ENCODE measurements at places on chromosomes 6 and 20.

GRCh38 chr6:36908747-36909146 lies 23.0 kb downstream of the C6orf89 start:
- DNase-seq = no peak

GRCh38 chr6:82989736-82990290 lies 75.8 kb downstream of the UBE3D start:
- no peak for DNase-seq

DNA sequence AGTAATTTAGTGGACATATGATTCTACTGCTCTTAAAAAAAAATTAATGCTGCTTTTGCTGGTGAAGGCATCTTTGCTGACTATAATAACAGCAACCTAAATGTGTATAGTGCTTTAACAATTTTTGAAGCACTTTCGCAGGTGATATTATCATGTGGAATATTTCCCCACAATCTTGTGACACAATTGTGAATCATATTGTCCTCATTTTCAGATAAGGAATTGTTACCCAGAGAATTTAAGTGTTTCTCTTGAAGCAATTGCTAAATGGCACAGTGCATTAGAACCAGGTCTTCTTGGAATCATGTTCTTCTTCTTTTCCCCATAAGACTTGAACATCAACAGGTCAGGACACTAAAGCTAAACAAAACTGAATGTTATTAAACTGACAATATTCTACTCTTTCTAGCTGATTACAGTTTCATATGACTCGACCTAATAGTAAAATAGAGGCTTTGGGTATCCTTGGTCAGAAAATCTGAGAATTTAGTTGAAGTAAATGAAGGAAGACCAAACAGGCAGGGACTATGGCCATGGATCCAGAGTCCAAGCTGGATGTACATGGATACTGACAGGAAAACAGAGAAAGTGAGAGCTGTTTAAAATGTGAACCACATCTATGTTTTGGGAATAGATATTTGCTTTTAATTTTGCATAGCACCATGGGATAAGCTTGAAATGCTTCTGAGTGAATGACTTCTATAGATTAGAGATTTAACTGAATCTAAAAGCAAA lies 121.8 kb upstream of the SLC35B3 start:
- DNase-seq = no peak

- no peak for DNase-seq
Observed at GRCh38 chr6:136063096-136063495, 187.0 kb downstream of the MTFR2 start.

DNA sequence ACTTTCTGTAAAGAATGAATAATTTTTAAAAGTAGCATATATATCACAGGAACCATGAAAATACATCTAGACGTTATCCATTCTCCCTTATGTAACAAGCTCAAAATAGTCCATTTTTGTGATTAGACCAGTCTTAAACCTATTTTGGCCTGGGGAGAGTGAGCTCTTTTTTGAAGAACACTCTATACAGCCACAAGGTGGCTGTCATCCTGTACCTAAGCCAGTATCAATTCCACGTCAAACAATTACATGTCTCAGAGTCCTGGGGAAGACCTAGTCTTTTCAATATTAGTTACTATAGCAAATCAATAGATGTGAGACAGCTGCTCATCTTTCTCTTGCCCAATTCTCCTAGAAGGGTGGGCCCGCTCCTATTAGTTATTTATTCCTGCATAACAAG lies 28.4 kb downstream of the FBXO5 start:
- no peak for DNase-seq

GRCh38 chr6:25629198-25629576 lies 22.8 kb upstream of the SCGN start:
- no peak for DNase-seq

DNA sequence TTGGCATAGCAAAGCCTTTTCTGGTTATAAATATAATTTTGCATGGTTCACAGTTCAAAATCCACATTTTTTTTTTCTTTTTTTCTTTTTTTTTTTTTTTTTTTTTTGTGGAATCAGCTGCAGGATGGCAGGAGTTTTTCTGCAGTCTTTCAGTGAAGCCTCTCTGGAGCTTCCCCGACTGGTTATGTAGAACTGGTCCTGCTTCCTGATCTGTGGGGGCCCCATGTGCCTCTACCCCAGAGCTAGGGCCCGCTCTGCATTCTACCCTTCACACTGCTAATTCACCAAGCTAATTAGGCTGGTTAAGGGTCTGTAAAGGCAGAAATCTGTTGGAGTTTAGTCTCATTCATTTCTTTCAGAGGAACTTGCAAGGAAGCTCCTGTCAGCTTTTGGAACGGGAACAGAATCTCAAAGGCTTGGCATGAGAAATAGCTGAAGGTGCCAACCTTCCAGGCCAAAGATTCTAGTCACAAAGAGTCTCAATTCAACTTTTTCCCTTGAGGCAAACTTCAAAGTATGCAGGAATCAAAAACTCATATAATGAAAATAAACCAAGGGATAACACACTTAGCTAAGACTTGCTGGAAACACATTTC lies 45.5 kb downstream of the HMGN3 start:
- DNase-seq = no peak

DNA sequence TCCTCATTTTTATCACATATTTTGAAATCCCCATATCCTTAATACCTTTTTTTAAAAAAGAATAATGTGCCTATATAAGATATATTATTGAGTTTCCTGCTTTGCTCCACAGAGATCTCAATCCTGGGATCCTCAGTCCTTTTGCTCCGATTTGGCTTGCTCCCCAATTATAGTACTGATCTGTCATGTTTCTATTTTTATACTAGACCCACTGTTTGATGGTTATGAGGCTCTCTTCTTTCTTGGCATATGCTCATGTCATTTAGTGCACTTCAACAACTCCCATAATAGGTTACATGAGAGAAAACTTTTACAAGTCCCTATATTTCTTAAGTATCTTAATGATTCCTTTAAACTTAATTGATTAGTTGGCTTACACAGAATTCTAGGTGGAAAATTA lies 958.5 kb upstream of the EPHA7 start:
- no peak for DNase-seq

DNA sequence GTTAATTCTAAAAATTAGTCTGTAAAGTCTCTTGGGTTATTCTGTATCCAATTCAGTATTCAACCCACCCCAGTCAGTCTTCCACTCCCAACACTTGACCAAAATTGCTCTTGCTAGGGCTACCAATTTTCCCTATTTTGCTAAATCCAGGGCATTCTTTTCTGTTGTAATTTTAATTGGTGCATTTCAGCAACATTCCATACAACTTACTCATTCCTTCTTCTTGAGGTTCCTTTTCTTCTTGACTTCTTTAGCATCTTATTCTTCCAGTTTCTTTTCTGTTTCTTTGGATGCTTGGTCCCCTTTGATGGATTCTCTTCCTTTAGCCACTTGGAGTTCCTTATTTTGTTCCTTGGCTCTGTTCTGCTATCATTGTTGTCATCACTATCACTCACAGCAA lies 11.2 kb upstream of the GRM1 start:
- no peak for DNase-seq

DNA sequence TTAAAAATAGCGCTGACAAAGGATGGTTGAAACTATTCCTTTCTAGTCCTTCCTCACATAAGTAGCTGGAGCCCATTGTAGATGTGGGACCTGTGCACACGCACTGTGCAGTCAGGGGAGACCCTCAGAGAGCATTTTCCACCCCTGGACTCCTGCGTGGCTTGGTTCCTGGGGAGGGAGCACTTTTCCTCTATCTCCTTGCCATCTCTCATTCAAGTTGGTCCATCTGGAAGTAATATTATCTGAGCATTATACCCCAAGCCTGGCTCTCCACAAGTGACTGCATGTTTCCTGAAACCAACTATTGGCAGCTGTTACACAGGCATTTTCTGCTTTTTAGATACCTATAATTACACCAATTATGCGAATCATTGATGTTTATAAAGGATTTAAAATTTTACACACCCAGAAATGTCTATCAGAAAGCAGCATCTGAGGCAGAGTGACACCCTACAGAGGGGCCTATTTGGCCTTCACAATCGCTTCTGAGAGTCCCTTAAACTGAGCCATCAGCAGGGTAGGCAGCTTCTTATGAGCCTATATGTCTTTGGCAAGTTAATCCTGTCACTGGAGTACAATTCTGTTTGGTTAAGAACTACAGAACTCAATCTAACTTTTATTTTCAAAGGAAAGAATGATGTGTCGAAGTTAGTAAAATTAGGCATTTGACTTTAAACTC lies 18.7 kb downstream of the SOX4 start:
- DNase-seq = no peak

- DNase-seq = no peak
Observed at GRCh38 chr6:31336896-31337496, 20.0 kb downstream of the HLA-B start.

DNA sequence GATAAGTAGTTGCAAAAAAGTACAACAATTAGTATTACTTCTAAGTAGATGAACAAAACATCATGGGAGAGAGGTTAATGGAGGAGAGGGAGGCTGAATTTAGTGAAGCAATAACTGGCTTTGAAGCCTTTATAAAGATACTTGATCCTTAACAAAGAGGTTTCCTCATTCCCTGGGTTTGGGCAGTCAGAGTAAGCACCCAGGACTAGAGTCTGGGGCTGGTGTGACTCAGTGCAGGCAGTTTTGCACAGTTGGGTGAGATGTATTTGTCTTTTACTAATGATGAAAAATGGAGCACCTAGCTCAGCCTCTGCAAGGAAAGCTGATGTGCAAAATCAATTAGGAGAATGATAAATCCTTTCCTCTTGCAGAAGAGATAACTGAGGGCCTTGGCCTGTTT lies 11.8 kb upstream of the OPN5 start:
- no peak for DNase-seq

GRCh38 chr20:46174469-46175126 lies 56.5 kb downstream of the CD40 start:
- DNase-seq = no peak

DNA sequence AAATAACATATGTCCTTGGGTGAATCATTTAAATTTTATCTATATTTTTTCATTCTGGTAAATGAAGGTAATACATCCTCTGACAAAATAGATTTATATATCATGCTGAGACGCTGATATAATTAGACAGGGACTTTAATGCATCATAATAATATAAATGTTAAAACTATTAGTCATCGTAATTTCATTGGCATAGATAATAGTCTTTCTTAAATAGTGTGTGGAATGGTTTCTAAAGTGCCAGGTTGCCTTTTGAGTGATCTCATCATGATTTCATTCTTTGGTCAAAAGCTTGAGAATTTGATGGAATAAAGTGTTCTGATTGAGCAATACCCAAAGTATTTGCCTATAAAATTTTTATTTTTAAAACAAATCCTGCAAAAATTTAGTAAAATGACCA lies 43.2 kb upstream of the BMP5 start:
- no peak for DNase-seq

DNA sequence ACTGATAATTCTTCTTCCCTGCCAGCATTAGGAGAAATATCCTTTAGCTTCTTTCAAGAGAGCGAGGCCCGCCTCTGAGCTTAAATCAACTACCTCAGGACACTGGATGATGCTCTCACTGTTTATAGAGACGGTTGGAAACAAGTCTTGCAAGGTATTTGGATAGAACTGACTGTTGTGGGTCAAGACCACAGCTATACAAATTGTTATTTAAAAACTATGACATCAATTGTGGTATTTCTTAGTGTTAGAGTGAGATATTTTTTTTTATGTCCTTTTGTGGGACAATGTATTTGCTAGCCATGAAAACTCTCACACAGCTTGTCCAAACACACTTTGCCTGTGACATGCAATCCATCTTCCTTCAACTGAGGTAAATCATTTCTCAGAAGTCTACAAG lies 136.3 kb upstream of the PHACTR1 start:
- no peak for DNase-seq

- no peak for DNase-seq
Observed at GRCh38 chr6:5997420-5997987, 9.2 kb downstream of the NRN1 start.

GRCh38 chr20:24116611-24117010 lies 128.0 kb upstream of the GGTLC1 start:
- no peak for DNase-seq

- no peak for DNase-seq
Observed at GRCh38 chr6:150093397-150093796, 24.5 kb upstream of the ULBP3 start.

DNA sequence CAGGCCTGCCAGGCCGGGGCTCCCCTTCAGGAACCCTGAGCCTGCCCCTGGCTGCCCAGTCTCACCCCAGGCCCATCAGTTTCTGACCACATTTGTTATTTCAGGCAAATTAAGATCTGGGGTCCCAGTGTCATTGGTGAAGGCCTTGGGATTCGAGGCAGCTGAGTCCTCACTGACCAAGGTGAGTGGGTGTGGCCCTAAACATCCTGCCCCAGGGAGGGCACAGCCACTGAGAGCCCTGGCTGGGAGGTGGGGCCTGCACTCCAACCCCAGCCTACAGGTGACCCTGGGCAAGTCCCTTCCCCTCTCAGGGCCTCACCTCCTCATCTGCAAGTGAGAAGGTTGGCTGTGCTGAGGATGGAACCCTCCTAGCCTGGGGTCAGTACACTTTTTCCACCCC lies 23.8 kb downstream of the BPIFB1 start:
- DNase-seq = no peak

DNA sequence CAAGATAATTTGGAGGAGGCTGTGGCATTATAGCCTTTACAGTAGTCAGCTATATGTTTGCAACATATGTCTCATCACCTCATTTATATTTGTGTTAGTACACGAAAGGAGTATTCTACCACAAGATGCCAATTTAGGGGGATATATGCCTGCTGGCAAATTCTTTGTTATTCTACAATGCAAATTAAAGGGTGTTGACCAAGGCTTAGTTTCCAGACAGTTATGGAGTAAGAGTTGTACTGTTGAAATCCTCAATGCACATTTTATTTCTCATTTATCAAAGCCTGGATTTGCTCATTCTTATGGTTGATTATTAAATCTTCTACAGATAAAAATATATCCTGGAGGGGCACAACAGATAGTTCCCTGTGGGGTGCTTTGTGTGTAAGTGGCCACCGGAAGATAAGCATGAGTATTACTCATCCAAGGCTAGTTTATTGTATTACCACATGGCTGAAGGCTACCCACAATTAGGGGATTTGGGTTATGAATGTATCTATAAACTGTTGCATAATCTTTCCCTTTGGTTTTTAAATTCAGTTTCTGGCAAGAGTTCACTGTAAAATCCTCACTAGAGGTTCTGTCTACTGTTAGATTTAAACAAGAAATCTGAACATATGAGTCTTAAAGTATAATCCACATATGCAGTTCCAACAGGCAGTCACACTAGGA lies 9.0 kb downstream of the CST9 start:
- no peak for DNase-seq

DNA sequence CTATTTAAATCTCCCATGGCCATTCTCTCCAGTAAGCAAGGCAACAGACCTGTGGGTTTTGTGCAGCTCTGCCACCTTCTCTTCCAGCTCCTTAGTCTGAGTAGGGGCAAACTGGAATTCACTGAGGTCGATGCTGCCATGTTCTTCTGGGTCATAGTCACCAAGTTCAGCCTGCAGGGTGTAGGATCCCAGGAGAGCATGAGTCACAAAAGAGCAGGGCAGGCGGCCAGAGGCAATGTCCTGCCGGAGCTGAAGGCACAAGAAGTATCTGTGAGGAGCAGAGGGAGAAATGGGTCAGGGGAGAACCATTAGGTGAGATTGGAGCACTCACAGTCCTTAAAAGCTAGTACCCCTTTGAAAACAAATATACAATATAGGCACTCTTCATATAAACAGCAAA lies 73.7 kb downstream of the SMLR1 start:
- no peak for DNase-seq
